ENCODE measurements at places on chromosomes 6 and 20.
A peak's percentile ranks its signal among the peaks of the same experiment; 100 is the strongest.

GRCh38 chr6:54288474-54288873 lies 19.8 kb upstream of the TINAG start:
- DNase-seq = no peak

DNA sequence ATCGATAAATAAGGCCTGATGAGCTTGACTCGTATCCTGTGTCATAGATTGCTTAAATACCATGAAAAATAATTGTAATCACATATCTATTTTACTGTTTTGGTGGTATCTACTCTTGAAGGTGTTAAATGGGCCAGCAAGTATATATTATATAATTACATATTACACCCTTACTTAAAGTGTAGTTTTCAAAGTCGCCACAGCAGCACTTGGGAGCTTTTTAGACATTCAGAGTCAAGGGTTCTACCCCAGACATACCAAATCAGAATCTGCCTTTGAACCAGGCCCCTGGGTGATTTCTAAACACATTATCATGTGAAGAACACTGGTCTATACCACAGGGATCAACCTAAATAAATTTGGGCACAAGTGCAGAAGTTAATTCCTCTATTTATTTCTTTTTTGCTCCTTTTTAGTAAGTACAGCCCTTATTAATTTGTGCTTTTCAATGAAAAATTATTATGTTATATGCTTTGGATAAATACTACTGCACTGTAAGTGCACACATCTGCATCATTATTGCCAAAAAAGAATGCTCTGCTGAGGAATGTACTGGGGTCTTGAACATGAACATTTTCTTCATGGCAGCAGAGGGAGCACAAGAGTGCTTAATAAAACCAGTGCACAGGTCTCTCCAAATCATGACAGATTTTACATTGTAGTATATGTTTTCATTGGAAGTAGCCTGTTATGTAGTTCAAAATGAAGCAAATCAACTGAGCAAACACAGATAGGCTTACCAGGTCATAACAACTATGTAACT lies 3.1 kb upstream of the ATXN1 start:
- DNase-seq = peak; percentile 64

GRCh38 chr6:114342086-114342825 lies 567 bp downstream of the HS3ST5 start:
- no peak for DNase-seq

DNA sequence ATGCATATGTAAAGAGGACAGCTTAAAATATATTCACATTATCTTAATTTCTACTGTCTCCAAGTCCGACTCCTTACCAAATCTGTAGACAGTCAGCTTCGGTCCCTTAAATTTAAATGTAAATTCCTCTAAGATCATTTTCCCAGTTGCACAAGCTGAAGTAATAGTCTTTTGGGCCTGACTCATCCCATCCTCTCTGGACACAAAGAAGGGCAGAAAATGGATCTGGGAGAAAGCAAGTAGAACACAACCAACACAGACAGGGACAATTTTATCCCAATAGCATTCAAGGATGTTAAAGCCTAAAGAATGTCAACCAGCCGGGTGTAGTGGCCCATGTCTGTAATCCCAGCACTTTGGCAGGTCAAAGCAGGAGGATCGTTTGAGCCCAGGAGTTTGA lies 228.3 kb downstream of the ARHGAP18 start:
- peak; percentile 23 for DNase-seq

DNA sequence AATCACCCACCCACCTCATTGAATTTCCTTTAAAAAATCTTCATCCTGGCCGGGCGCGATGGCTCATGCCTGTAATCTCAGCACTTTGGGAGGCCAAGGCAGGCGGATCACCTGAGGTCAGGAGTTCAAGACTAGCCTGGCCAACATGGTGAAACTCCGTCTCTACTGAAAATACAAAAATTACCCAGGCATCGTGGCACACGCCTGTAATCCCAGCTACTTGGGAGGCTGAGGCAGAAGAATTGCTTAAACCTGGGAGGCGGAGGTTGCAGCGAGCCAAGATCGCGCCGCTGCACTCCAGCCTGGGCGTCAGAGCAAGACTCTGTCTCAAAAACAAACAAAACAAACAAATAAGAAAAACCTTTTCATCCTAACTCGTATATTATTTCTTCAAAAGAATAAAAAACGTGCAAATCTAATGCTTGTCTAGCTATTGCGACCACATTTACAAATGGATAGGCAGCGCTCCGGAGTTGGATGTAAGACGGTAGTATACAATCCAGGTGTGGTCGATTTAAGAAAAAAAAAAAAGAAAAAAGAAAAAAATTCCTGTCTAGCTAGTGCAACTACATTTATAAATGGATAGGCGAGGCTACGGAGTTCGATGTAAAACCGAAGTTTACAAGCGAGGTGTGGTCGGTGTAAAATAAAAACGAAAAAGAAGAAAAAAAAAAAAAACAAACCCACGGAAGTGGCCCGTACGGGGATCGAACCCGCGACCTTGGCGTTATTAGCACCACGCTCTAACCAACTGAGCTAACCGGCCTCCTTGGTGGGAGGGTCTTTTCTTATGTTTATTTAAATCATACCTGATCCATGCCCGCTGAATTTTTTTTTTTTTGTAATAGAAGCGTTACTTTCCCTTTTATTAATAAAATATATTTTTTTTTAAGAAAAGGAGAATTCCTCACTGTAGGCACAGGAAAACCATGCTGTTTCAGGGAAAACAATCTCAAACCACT lies 70.7 kb upstream of the PRSS16 start:
- peak; percentile 50 for DNase-seq

DNA sequence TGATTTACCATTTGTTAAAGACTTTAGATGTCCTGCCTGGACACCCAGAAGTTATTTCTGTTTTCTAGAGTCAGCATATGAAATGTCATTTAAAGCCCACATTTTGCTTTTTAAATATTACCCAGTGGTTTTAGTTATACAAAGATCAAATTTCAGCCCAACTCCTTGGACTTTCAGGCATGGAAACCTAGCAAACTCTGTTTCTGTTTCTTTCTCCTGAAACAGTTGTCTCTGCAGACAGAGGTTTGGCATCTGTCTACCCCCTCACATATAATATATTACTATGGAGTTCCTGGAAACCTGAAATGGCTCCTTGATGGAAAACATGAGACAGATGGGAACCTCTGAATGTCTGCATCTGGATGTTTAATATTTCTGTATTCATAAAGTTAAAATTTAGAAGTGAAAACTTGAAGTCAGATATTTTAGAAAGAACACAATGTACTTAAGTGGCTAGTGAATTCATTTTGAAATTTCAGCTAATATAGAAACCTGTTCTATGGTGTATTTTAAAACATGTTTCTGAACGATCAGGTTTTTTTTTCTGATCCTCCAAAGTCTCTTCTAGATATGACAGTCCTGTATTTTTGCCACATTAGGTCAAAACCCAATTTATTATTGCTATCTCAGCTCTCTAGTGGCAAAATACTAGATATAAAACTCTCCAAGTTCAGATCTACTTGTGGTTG lies 743.3 kb downstream of the CD109 start:
- DNase-seq = no peak

GRCh38 chr6:137097057-137097456 lies 52.3 kb upstream of the IL20RA start:
- no peak for DNase-seq

DNA sequence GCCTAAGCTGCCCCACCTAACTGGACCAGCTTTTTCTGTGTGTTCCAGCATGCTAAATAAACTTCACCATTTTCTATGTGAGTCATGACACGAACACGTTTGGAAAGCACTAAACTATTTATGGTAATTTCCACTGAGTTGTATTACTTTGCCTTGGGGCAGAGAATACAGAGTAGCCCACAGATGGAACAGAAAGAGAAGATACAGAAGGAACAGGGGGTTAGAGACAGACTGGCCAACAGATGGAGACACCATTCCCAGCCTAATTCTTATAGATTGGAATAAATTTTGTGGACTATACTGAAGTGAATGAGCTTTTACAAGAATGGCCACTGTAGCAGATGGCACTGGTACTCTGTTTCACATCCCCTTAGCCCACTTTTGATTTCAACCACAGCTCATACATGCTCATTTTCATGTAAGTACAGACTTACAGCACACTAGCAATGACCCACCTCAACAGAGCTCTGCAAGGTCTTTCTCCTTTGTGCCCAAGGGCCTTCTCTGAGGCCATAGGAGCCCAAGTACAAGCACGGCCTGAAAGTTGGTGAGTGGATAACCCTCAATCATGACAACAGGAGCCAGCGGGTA lies 13.1 kb upstream of the NT5DC1 start:
- DNase-seq = peak; percentile 53

DNA sequence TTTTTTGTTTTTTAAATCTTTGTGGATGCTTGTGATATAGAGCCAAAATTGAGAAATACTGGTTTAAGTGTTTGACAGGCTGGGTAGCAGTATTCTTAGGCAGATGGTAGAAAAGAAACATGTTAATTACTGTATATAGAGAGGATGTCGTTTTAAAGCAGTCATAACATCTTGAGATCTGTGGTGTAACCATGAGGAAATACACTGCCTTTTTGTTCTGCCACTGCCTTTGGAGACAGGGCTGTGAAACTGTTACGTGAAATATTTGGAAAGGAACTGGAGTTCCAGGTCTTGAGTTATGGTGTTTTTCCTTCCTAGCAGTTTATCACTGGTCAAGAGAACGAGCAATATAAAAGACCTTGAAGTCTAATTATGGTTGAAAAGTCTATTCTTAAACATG lies 19.5 kb downstream of the STXBP5 start:
- DNase-seq = no peak

DNA sequence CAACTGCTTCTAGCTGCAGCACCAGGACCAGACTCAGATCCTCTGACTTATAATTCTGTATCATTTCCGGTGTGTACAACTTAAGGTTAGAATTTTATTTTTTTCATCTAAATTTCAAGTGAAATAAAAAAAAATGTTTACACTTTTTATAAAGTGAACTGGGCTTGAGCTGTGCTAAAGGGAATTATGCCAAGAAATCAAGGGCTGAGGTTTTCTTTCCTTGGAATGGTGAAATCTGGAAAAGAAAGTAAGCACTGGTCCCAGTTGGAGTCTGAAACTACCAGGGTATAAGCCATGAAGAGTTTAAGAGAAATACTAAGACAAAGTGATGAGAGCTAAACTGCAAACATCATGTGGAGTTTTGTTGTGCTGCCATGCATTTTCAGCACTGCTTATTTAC lies 21.7 kb upstream of the FYN start:
- no peak for DNase-seq

DNA sequence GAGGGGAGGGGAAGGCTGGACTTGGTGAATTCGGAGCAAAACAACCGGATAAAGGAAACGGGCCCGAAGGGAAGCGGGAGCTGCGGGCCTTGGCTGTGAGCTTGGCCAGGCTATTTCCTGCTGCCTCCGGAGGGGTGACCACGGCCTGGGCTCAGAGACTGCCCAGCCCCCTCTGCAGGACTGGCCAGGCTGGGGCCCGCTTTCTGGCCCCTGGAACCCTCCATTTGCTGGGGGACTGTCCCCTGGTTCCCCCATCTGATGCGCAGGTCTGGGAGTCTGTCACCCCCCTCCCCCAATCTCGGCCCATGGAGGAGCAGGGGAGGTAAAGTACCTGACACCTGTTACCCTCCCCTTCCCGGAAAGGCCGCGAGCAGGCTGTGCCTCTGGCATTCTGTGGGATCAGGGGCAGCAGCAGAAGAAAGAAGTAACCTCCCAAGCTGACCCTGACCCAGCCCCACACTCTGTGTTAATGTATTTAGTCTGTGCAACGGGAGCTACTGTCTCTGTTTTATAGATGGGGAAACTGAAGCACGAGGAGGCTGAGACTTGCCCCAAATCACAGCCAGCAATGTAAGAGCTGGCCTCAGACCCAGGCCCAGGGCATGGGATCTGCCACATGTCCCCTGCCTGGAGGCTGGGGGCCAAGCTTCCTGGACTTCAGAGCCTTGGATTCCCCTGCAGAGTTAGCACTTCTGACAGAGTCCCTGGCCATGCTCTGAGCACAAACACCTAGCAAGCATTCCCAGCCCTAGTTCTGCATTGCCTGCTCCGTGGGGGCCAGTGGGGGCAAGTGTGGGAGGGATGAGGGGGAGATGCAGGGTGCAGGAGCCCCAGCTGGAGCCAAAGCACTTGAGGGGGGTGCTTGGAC lies 3.5 kb downstream of the C20orf204 start:
- no peak for DNase-seq

GRCh38 chr6:5905431-5906339 lies 101.0 kb downstream of the NRN1 start:
- DNase-seq = peak; percentile 94
